NCI-H187 (cell line): ENCODE measurements at places on chromosomes 2 and 18.

DNA sequence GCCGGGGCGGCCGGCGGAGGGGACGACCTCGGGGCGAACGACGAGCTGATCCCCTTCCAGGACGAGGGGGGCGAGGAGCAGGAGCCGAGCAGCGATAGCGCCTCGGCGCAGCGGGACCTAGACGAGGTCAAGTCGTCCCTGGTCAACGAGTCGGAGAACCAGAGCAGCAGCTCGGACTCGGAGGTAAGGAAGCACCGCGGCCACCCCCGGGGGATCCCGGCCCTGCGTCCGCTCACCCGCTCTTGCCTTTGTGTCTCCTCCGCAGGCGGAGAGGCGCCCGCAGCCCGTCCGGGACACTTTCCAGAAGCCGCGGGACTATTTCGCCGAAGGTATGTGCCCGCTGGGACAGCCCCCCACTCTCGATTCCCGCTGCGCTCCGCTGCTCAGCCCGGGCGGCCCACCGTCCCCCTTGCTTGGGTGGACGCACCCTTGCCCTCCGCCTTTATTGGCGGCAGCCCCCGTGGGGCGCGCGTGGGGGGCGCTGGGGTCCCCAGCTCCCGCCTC, 611 bp downstream of the TCF7L1 start:
- DNase-seq: no peak

GRCh38 chr2:171042253-171042969, 113.4 kb downstream of the GORASP2 start:
- no peak for DNase-seq

GRCh38 chr2:226953206-226953605, 117.4 kb downstream of the RHBDD1 start:
- DNase-seq: no peak

GRCh38 chr2:10371441-10372196, 68.9 kb downstream of the HPCAL1 start:
- DNase-seq: no peak

DNA sequence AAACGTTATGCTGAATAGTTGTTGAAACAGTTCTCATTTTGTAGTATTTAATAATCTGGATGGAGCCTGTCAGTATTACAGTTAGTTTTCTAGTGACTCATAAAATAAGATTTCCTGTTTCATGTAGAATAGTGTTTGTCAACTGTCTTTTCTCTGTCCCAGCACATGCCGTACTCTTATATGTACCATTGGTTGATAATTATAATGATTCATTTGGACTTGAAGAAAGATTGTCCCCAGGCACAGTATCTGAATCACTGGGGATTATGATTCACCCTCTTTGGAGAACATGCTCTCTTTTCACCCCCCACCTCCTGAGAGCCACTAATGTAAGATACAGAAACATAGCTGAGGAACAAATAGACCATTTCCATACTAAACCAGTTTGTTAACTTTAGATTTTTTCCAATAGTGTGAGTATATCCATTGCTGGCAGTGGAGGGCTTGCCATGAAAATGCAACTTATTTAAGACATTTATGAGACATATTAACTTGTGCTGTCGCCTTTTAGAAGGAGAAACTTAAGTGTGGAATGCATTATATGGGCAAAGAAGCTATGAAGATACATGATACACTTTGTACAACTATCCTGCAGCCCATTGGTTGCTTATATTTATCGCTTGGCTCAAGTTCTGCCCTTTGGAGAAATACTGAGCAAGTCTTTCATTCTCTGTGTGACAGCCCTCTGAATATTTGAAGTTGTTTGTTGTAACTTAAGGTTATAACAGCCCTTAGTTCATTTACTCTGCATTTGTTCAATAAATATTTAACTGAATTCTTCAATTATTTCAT, 12.4 kb downstream of the COPS8 start:
- DNase-seq: no peak
